Tibial nerve (tissue), 4 donors: ENCODE measurements at places on chromosomes 6 and 20. TPM values are rescaled to one million over a fixed set of nuclear protein-coding genes. Genes with fewer than 3 reads are reported as not detected.

- no peaks in the 10 kb centered on the region for H3K4me1 ChIP-seq
- no peak overlapping the region for H3K27ac ChIP-seq
- DNase-seq, result no peak
Measured at GRCh38 chr6:158757753-158758090, 61.4 kb downstream of the EZR start.

Gene PLCB4
- total RNA-seq, result 43.3 TPM

DNA sequence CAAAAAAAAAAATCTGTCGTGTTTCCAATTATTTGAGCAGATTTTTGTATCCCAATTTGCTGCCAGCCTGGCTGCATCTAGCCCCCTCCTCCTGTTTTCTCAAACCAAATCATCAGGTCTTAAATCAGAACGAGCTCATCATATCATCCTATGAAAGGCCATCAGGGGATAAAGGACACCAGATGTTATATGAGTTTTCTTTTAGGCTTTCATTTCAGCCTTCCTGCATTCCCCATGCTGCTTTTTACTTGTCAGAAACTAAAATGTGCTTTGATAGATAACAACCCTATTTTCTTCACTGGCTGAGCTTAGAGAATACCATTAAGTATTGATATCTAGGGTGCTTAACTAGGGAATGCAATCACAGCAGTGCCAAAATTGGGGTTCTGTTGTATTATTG is 968.4 kb upstream of the SLC35B3 start:
- no peaks in the 10 kb centered on the region for H3K36me3 ChIP-seq
- H3K4me3 ChIP-seq, result no peak overlapping the region
- DNase-seq, result no peak

Gene CDSN
- not detected for total RNA-seq

DNA sequence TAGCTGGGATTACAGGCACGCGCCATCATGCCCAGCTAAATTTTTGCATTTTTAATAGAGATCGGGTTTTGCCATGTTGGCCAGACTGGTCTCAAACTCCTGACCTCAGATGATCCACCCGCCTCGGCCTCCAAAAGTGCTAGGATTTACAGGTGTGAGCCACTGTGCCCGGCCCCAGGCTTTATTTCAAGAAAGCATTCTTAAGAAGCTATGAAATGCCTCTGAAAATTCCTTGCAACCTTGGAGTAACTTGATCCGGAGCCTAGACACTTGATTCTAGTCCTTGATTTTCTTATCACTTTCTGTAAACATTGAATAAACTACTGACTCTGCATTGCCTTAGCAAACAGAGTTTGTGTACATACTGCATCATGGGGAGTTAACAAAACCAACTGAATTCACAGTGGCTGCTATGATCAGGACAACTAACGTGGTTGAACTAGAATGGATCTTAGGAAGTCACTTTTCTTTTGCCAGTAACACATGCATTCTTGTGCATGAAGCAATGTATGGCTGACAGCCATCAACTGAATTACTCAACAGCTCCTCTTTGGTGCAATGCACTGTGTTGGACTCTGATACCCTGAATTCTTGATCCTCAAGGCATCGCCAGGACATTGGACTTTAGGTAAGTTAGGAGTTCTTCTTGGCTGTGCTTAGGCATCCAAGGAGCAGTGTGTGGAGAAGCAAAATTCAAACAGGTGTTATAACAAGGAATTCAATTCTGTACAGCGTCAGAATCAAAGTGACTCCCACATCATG is 102.8 kb upstream of the TMEM170B start:
- no peak overlapping the region for H3K4me3 ChIP-seq
- peaks cover 15% of the 10 kb centered on the region for H3K4me1 ChIP-seq
- no peaks in the 10 kb centered on the region for H3K36me3 ChIP-seq
- H3K27ac ChIP-seq, result no peak overlapping the region
- no peak for DNase-seq

- H3K36me3 ChIP-seq, result no peaks in the 10 kb centered on the region
- peaks cover 12% of the 10 kb centered on the region for H3K4me1 ChIP-seq
- no peaks in the 10 kb centered on the region for H3K27me3 ChIP-seq
- H3K27ac ChIP-seq, result no peak overlapping the region
- no peak for DNase-seq
Measured at GRCh38 chr20:15346657-15347280, 1009.4 kb upstream of the FLRT3 start.

- peaks cover 11% of the 10 kb centered on the region for H3K36me3 ChIP-seq
- no peak for DNase-seq
- H3K27me3 ChIP-seq, result no peaks in the 10 kb centered on the region
- H3K27ac ChIP-seq, result no peak overlapping the region
Measured at GRCh38 chr6:80156221-80156620, 49.8 kb downstream of the BCKDHB start.

Gene KHDRBS2
- total RNA-seq, result not detected

Gene C6orf89
- 49.6 TPM for total RNA-seq

DNA sequence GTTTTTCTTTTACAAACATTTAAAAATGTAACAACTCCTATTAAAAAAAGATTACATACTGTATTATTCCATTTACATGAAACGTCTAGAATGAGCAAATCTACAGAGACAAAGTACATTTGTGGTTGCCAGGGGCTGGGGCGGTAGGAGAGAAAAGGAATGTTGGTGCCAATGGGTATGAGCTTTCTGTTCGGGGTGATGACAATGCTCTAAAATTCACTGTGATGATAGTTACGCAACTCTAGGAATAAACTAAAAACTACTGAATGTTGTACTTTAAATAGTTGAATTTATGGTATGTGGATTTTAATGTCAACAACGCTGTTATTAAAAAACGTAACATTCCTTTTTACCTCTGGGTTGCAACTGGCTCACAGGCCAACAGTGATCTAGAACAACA is 211.1 kb downstream of the GMDS start:
- no peak overlapping the region for H3K4me3 ChIP-seq
- H3K4me1 ChIP-seq, result no peaks in the 10 kb centered on the region
- no peak overlapping the region for H3K27ac ChIP-seq
- no peaks in the 10 kb centered on the region for H3K27me3 ChIP-seq
- H3K36me3 ChIP-seq, result no peaks in the 10 kb centered on the region

Gene UQCC2
- total RNA-seq, result 24.9 TPM

Gene CNR1
- total RNA-seq, result 35.7 TPM

DNA sequence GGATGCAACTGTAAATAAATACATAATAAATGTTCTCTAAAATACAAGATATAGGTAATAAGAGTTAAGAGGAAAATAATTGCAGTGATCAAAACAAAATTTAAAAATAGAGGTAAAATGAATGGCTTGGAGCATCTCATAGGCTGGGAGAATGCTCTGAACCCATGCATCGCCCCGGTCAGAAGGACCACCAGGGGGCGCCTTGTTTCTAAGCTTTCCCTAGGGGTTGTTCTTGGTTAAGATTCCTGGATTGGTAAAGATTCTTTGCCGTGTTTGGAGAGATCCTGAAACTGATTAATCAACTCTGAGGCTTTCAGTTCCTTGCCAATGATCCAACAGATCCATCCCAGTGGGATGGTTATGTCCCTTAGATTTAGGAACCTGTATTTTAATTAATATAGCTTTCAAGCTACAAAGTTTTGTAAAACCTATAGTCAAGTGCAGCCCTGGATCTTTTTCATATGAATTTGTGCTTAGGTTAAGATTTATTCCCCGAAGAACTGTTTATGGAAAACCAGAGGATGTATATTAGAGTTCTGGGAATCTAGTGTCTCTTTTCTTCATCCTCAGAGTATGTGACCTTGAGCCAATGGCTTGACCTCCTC is 45.3 kb upstream of the PRELID3B start:
- H3K4me1 ChIP-seq, result peaks cover 12% of the 10 kb centered on the region
- DNase-seq, result peak; percentile 85
- no peak overlapping the region for H3K4me3 ChIP-seq
- no peaks in the 10 kb centered on the region for H3K36me3 ChIP-seq
- no peak overlapping the region for H3K27ac ChIP-seq
- no peaks in the 10 kb centered on the region for H3K27me3 ChIP-seq

Gene FAM83C
- not detected for total RNA-seq

Gene FAM110A
- 6.5 TPM for total RNA-seq

GRCh38 chr6:66675906-66676305 is 968.9 kb upstream of the EYS start:
- no peak for DNase-seq
- H3K4me3 ChIP-seq, result no peak overlapping the region
- H3K4me1 ChIP-seq, result no peaks in the 10 kb centered on the region

GRCh38 chr20:63230800-63231268 is 4.9 kb upstream of the BIRC7 start:
- H3K4me1 ChIP-seq, result no peaks in the 10 kb centered on the region
- peak overlapping the region; percentile 74 for H3K27ac ChIP-seq
- peaks cover 6% of the 10 kb centered on the region for H3K27me3 ChIP-seq
- no peak overlapping the region for H3K4me3 ChIP-seq

Gene OPRM1
- total RNA-seq, result not detected

- DNase-seq, result no peak
- no peaks in the 10 kb centered on the region for H3K4me1 ChIP-seq
- H3K27ac ChIP-seq, result no peak overlapping the region
- no peak overlapping the region for H3K4me3 ChIP-seq
- H3K36me3 ChIP-seq, result no peaks in the 10 kb centered on the region
Measured at GRCh38 chr6:11729076-11729475, 49.5 kb downstream of the ADTRP start.

- no peak for DNase-seq
- H3K4me1 ChIP-seq, result no peaks in the 10 kb centered on the region
- no peaks in the 10 kb centered on the region for H3K36me3 ChIP-seq
- no peak overlapping the region for H3K27ac ChIP-seq
- H3K27me3 ChIP-seq, result no peaks in the 10 kb centered on the region
Measured at GRCh38 chr6:97805596-97805995, 522.6 kb upstream of the MMS22L start.

Gene TRIM10
- total RNA-seq, result not detected

- no peak overlapping the region for H3K27ac ChIP-seq
- H3K4me3 ChIP-seq, result no peak overlapping the region
- H3K36me3 ChIP-seq, result no peaks in the 10 kb centered on the region
- no peaks in the 10 kb centered on the region for H3K27me3 ChIP-seq
- DNase-seq, result no peak
- H3K4me1 ChIP-seq, result no peaks in the 10 kb centered on the region
Measured at GRCh38 chr20:48912065-48912464, 9.4 kb upstream of the ARFGEF2 start.

Gene HSPA1L
- 1.9 TPM for total RNA-seq

- H3K27me3 ChIP-seq, result no peaks in the 10 kb centered on the region
- no peak for DNase-seq
- no peak overlapping the region for H3K27ac ChIP-seq
- H3K4me1 ChIP-seq, result no peaks in the 10 kb centered on the region
- H3K36me3 ChIP-seq, result no peaks in the 10 kb centered on the region
Measured at GRCh38 chr6:112478036-112478435, 130.9 kb downstream of the RFPL4B start.

DNA sequence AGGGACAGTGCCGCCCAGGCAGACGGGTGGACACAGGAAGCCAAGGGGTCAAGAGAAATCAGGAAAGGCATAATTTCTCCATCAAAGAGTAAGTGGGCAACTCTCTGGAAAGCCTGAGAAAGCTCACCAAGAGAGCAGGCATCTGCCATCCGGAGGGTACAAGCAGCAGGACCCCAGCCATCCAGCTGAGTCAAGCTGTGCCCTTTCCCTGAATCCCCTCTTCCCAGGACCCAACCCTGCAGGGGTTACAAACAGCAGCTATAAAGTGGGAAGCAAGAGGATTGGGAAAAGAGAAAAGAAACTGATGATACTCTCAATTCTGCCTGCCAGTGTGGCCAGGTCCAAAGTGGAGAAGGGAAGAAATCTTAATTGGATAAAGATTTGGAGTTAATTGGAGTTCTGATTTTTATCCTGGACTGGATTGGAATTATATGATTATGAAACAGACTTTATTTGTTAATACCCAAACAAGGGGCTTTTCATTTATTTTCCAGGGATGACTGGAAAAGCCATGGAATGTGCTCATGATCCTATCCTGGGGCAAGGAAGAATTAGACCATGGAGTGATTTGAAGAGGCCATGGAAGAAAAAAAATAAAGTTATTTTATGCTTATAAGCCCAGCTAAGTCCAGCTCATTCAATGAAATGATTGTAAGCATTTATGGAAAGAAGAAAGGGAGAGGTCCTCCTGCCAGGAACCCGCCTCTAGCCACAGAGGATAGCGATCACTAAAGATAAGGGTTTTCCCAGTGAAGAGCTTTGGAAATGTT is 34.9 kb downstream of the NHLRC1 start:
- no peaks in the 10 kb centered on the region for H3K27me3 ChIP-seq
- H3K27ac ChIP-seq, result no peak overlapping the region
- H3K36me3 ChIP-seq, result no peaks in the 10 kb centered on the region
- H3K4me1 ChIP-seq, result no peaks in the 10 kb centered on the region

- H3K27ac ChIP-seq, result no peak overlapping the region
- no peaks in the 10 kb centered on the region for H3K27me3 ChIP-seq
- no peak overlapping the region for H3K4me3 ChIP-seq
Measured at GRCh38 chr6:31710523-31711219, 4.0 kb downstream of the LY6G6F start.

GRCh38 chr20:57114290-57115005 is 152.0 kb downstream of the BMP7 start:
- no peaks in the 10 kb centered on the region for H3K4me1 ChIP-seq
- DNase-seq, result no peak
- H3K27me3 ChIP-seq, result no peaks in the 10 kb centered on the region
- no peaks in the 10 kb centered on the region for H3K36me3 ChIP-seq
- H3K4me3 ChIP-seq, result no peak overlapping the region

Gene IL17A
- total RNA-seq, result not detected

Gene TGM3
- not detected for total RNA-seq

DNA sequence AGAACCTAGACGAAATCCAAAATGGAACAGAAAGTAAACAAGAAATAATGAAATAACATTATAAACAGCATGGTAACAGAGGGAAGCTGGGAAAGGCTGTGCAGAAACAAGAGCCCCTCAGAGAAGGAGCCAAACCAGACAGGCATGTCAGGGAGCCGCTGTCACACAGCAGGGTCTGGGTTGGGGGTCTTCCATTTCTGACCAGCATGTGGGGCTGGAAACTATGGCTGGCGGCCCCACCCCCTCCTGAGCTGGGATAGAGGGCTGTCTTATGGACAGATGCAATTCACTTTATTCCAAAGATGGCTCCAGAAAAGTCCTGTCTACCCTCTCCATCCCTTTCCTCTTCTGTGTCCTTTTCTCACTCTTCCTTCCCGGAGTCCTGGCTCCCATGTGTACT is 27.3 kb downstream of the C6orf89 start:
- H3K27me3 ChIP-seq, result no peaks in the 10 kb centered on the region
- DNase-seq, result no peak
- H3K4me1 ChIP-seq, result peaks cover 7% of the 10 kb centered on the region
- no peak overlapping the region for H3K4me3 ChIP-seq
- no peaks in the 10 kb centered on the region for H3K36me3 ChIP-seq

DNA sequence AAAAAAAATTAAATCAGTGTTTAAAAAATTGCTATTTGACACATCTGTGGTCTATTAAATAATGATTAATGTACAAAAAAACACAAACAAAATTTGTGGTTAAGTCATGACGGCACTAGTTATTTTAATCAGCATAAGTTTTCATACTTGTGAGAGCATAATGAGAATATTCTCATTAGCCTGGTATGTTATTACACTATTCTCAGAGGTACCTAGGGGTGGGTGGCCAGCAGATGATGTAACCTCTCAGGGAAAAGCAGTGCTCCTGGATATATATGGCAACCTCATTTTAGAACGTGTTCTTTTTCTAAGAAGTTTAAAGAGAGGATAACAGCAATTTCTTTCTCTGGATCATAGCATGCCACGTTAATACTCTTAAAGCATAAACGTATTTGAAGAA is 109.2 kb downstream of the GJA1 start:
- H3K36me3 ChIP-seq, result no peaks in the 10 kb centered on the region
- peaks cover 5% of the 10 kb centered on the region for H3K4me1 ChIP-seq
- DNase-seq, result no peak
- no peaks in the 10 kb centered on the region for H3K27me3 ChIP-seq
- no peak overlapping the region for H3K27ac ChIP-seq

- H3K4me3 ChIP-seq, result no peak overlapping the region
- no peak for DNase-seq
- peaks cover 8% of the 10 kb centered on the region for H3K4me1 ChIP-seq
- no peaks in the 10 kb centered on the region for H3K36me3 ChIP-seq
- H3K27ac ChIP-seq, result no peak overlapping the region
Measured at GRCh38 chr6:79864421-79864820, 82.9 kb downstream of the ELOVL4 start.
